AML-193 (cell line): ENCODE measurements at places on chromosomes 1 and 21.

DNA sequence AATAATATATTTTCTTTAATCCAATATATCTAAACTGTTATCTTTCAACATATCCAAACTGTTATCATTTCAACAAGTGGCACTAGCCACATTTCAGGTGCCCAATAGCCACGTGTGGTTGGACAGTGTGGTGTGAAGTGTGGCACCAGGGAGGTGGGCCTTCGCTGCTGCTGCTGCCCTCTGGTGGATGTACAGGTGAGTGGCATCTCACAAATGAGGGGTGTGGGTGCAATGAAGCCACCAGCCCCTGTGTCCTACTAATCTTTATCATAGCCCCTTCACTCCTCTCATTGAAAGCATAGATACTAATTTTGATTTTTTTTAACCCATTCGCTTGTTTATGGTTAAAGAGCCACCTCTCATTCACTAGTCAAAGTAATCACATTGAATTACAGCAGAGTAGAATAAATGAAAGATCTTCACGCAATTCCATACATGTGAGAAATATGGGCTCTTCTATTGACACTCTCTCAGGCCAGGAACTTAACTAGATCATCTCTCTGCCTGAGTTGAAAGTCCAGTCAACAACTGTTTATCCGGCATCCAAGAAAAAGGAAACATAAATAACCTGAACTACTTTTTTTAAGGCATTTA lies 499.2 kb downstream of the OMA1 start:
- no peak for DNase-seq

GRCh38 chr21:44572959-44573583 lies 458 bp upstream of the KRTAP10-4 start:
- no peak for DNase-seq

GRCh38 chr1:222935239-222935900 lies 120.5 kb downstream of the DISP1 start:
- no peak for DNase-seq

- no peak for DNase-seq
Observed at GRCh38 chr1:221284028-221284427, 404.8 kb downstream of the HLX start.

GRCh38 chr1:119784191-119784781 lies 15.6 kb upstream of the HMGCS2 start:
- peak; percentile 57 for DNase-seq

- DNase-seq: no peak
Observed at GRCh38 chr1:111596499-111596898, 23.1 kb upstream of the RAP1A start.

GRCh38 chr1:238336531-238336930 lies 445.8 kb upstream of the ZP4 start:
- DNase-seq: no peak

DNA sequence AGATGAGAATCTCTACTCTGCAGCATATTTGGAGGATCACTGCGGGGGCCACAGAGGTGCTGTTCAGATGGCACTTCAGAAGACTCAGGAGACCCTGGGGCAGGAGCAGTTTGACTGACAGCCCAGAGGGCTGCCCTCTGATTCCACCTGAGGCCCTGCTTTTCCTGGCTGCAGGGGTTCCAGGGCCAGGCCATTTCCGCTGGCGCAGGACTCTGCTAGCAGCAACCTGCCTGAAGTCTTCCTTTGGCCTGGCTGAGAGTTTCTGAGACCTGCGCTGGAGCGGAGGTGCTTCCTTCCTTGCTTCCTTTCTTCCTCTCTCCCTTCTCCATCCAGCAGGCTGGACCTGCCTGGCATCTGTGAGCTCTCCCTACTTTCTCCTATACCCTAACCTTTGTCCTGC lies 11.8 kb downstream of the PCSK9 start:
- no peak for DNase-seq

GRCh38 chr1:208009706-208010444 lies 99.0 kb upstream of the CD34 start:
- DNase-seq: no peak

GRCh38 chr1:25425098-25426085 lies 4.8 kb upstream of the RHCE start:
- DNase-seq: no peak

DNA sequence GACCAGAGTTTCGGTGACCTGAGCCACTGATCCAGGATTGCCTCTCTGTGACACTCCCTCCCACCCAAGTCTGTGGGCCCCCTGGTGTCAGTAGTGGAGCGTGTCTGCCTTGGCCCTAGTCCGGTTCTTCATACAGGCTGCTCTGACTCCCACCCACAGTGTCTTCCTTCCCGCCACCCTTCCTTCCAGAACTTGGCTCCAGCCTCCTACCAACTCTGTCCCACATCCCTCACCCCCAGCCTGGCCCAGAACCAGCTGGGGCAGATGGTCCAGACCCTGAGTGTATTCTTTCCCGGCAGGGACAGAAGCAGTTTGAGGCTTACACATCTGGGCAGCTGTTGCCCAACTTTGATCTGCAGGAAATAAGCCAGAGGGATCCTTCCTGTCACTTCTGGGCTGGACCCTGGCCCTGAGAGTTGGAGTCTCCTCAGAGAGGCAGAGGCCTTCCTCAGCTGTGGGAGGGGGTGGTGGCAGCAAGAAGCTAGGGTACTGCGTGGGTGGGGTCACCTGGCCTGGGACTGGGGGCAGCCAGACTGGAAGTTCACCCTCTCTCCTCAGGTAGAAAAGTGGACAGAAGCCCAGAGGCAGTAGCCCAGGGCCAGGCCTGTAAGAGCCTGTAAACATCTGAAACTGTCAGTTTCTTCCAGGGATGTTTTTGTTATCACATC lies 43.1 kb upstream of the EPS8L3 start:
- no peak for DNase-seq

- DNase-seq: no peak
Observed at GRCh38 chr1:58082596-58082995, 463.9 kb downstream of the OMA1 start.

DNA sequence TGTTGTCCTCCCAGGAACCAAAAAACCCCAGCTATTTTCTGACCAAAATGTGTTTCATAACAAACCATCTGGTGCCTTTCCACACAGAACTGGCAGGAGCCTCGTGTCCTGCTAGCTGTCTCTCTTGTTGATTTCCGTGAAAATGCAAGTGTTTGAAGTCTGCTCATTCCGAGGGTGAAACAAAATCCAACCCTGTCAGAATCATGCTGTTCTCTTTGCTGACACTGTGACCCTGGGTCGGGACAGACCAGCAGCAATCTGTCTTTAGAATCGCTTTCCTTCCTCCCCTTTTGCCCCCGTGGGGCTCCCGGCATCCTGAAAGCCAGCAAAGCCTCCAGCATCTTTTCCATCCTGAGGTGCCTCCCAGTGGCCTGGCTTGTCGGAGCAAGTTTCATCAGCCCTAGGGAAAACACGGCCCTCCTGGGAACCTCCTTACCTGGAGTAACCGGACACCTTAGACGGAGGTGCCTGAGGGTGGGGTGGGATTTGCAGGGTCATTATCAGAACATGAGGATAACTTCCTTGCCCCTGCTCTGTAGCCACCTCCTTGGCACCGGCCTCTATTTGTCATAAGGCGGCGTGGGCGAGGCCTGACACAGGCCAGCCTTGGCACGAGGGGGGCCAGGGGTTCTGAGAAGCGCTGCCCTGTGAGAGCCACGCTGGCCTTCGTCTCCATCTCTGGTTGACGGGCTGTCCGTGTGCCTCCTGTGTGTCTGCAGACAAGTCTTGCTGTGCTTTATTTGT lies 24.9 kb downstream of the LDLRAP1 start:
- DNase-seq: no peak

GRCh38 chr1:35568975-35569395 lies 4.1 kb upstream of the TFAP2E start:
- peak; percentile 66 for DNase-seq

DNA sequence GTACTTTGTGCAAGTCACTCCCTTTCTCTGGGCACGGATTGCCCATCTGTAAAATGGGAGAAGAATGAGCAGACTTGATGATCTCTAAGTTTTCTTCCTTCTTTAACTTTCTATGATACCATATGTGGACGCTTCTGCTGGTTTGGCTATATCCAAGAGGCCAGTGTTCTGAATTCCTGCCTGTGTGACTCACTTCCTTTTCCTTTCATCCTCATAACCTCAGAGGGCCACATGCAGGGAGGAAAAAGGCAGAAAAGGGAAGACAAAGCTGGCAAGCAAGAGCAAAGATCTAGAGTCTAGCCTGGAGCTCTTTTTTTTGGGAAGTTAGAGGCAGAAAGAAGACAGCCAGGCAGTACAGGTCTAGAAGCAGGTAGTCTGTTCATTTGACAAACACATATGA lies 151.2 kb downstream of the OMA1 start:
- peak; percentile 38 for DNase-seq

DNA sequence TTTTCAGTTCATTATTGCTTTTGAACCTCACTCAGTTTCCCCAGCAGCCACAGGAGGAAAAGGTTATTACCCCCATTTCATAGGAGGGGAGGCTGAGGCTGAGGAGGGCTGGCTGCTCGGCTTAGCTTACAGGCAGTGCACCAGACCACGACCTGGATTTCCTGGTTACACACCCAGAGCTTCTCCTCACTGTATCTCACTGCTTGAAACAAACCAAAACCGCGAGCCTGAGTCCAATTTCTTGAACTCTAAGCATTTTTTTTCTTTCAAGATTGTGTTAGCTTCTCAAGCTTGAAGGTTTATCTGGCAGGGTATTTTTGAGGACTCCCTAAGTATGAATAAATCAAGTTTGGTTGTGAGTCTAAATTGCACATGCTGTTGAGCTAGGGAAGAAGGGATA lies 188.9 kb upstream of the EDN2 start:
- no peak for DNase-seq

GRCh38 chr1:1946540-1946939 lies 27.5 kb upstream of the TMEM52 start:
- DNase-seq: no peak

- DNase-seq: no peak
Observed at GRCh38 chr1:211711315-211711705, 35.9 kb upstream of the NEK2 start.

GRCh38 chr1:31181515-31182343 lies 58.0 kb downstream of the NKAIN1 start:
- no peak for DNase-seq

DNA sequence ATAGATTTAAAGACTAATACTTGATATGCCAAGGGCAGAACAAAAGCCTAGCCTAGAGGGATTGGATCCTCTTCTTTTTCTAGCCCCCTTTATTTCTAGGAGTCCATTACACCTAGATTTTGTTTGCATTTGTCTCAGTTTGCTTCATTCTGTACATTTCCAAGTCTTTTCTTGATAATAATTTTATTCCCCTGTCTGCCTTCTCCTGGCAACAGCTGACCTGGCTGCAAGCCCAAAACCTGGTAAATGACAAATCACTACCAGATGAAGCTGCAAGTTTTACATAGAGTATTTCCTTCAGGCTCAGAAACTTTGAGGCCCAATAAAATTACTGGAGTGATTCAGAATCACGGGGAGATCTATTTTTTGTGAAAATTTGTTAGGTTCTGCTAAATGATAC lies 36.5 kb upstream of the LHX8 start:
- DNase-seq: no peak

GRCh38 chr1:224127925-224128819 lies 14.3 kb downstream of the FBXO28 start:
- DNase-seq: no peak

DNA sequence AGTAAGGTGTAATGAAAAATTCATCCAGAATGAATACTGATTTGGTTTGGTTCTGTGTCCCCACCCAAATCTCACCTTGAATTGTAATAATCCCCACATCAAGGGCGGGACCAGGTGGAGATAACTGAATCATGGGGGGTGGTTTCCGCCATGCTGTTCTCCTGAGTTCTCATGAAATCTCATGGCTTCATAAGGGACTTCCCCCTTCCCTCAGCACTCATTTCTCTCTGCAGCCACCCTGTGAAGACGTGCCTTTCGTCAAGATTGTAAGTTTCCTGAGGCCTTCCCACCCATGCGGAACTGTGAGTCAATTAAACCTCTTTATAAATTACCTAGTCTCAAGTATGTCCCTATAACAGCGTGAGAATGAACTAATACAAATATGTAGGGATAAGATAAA lies 5.5 kb upstream of the SYNJ1 start:
- DNase-seq: no peak

GRCh38 chr1:40392221-40392620 lies 18.7 kb downstream of the SMAP2 start:
- no peak for DNase-seq

- no peak for DNase-seq
Observed at GRCh38 chr1:46571691-46572225, 20.3 kb upstream of the KNCN start.

DNA sequence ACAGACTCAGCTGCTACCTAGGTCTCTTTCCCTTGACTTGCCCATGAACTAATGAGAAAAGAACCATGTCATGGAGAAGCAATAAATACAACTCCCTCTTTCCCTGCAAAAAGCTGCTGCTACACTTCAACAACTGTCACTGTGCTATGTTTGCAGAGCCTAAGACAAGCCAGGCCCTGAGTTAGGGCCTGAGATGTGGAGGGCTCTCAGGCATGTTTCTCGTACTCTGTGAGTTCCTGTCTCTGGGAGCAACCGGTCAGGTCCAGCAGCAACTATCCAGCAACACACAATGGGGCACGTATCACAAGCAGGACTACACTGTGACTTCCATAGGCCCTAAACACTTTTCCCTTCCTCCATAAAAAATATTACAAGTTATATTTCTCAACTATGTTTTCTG lies 91.7 kb downstream of the JAK1 start:
- DNase-seq: no peak

GRCh38 chr1:56080123-56080522 lies 499.2 kb downstream of the PLPP3 start:
- DNase-seq: no peak

GRCh38 chr21:33302055-33302454 lies 22.7 kb upstream of the IFNAR1 start:
- DNase-seq: no peak

DNA sequence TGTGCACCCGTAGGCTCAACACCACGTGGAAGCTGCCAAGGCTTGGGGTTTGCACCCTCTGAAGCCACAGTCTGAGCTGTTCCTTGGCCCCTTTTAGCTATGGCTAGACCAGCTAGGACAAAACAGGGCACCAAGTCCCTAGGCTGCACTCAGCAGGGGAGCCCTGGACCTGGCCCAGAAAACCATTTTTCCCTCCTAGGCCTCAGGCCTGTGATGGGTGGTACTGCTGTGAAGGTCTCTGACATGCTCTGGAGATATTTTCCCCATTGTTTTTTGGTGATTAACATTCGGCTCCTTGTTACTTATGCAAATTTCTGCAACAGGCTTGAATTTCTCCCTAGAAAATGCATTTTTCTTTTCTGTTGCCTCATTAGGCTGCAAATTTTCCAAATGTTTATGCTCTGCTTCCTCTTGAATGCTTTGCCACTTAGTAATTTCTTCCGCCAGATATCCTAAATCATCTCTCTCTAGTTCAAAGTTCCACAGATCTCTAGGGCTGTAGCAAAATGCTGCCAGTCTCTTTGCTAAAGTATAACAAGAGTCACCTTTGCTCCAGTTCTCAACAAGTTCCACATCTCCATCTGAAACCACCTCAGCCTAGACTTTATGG lies 69.0 kb upstream of the KRTAP19-8 start:
- no peak for DNase-seq

GRCh38 chr1:173383351-173383750 lies 93.8 kb upstream of the PRDX6 start:
- no peak for DNase-seq

GRCh38 chr1:223364685-223365382 lies 858 bp upstream of the SUSD4 start:
- no peak for DNase-seq
